Hematopoietic multipotent progenitor cell (in vitro differentiated cells): ENCODE measurements at places on chromosomes 1 and 21.

DNA sequence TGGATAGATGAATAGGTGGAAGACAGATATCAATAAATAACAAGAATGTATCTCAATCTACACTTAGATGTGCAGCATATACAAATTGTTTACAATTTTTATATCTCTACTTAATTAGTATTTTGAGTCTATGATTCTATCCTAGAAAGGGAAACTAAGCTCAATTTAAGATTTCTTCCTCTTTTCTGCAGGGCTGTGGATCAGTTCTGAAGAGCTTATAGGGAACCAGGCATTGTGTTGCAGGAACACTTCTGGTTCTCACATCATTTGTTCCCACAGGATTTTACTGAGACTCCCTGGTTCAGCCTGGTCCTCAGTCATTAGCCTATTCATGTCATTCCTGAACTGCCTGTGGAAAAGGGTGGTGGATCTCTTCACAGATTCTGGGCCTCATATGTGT is 105.8 kb downstream of the TNFSF18 start:
- DNase-seq, result no peak

DNA sequence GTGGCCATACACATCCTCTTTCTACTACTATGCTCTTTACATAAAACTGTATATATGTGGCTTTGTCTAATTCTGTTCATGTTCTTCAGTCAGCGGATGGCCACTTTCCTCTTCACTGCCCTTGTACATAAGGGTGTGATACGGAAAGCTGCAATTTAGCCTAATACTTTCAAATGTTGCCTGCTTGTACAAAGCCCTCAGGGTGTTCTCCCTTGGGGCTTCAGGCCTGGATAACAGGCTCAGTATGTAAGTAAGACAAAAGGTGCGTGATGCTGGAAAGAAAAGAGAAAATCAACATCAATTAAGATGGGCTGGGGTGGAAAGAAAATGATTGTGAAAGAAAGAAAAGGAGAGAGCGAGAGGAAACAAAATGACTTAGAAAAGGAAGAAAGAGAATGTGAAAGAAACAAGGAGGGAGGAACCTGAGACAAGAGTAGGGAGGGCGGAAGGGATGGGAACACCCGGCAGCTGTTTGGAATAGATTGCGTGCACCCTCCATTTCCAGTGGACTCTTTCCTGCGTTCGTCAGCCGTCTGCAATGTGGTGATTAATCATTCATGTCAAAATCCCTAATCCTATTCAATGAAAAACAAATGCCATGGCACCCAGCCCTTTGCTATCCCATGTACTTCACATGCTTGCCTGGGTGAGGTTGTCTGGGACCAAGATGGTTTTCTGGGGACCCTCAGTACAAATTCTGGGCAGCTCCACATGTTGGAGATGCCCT is 553.6 kb downstream of the NUF2 start:
- no peak for DNase-seq

- peak; percentile 99 for DNase-seq
These were observed at the start of gene STX12 for GRCh38 chr1:27772932-27773825. Gene STX12 (plus strand): TSS chr1:27773219. CDS start chr1:27773308, 89 bp downstream.

DNA sequence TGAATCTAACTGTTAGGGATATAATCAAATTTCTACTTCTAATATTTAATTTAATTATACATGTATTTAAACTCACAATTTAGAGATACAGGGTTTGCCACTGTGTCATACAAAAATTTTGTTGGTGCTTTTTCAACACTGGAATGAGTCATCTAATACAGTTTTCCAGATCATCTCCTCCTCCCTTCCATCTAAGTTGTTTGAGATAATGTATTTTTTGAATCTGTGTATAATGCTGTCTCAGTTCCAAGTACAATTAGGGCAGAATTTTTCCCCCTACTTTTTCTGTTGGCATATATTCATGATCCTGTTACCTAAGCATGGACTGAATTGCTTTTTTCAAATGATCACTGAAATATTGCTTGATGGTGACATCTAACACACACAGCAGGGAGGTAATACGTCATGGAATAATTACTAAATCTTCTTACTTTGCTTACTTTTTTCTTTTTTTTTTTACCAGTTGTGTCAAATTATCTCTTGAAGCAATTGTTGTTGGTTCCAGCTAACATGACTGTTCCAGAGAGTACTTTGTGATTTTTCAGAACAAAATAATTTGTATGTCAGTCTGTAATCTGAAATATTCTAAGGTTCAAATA is 146.0 kb downstream of the MAGI3 start:
- DNase-seq, result no peak

DNA sequence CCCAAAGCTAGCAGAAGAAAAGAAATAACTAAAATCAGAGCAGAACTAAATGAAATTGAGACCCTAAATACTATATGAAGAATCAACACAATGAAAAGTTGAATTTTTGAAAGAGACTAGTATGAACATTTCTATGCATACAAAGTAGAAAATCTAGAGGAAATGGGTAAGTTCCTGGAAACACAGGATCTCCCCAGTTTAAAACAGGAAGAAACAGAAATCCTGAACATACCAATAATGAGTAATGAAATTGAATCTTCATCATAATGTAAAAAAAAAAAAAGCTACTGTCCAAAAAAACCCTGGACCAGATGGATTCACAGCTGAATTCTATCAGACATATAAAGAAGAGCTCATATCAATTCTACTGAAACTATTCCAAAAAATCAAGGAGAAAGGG is 233.5 kb downstream of the PLPP3 start:
- DNase-seq, result no peak

DNA sequence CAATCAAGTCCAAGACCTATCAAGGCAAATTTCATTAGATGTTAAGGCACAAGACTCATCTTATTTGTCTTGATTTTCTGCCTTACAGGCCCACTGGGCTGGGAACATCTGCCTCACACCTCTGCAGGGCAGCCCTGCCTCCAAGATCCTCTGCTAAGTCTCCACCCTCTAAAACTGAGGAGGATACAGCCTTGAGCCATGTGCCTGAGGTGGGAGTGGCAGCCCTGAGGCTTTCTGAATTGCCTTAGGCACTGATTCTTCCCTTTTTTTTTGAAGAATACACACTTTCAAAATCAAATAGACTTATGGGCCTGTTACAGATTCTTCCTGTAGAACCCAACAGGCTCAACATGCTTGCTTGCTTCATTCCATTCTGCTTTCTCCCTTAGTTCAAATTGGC is 544.3 kb upstream of the ADAMTS5 start:
- DNase-seq, result no peak

DNA sequence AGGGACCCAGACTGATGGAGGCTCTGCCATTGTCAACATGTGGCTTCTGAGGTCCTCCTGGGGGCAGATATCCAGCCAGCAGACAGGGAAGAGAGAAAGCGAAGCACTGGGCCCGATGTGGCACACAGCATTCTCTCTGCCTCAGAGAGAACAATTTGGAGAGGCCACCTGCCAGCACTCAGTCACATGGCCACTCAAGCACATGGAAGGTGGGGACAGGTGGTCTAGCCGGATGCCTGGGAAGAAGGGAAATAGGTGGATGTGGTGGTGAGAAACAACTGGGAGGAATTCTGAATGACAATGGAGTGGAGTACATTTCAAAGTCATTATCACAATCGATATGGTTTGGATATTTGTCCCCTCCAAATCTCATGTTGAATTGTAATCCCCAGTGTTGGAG is 109.0 kb downstream of the UBE2U start:
- DNase-seq, result no peak

GRCh38 chr1:113073479-113073950 is 517 bp downstream of the LRIG2 start:
- no peak for DNase-seq

GRCh38 chr1:6868660-6869380 is 83.6 kb downstream of the CAMTA1 start:
- peak; percentile 28 for DNase-seq

GRCh38 chr21:44024887-44025353 is 12.8 kb downstream of the TRAPPC10 start:
- DNase-seq, result no peak

DNA sequence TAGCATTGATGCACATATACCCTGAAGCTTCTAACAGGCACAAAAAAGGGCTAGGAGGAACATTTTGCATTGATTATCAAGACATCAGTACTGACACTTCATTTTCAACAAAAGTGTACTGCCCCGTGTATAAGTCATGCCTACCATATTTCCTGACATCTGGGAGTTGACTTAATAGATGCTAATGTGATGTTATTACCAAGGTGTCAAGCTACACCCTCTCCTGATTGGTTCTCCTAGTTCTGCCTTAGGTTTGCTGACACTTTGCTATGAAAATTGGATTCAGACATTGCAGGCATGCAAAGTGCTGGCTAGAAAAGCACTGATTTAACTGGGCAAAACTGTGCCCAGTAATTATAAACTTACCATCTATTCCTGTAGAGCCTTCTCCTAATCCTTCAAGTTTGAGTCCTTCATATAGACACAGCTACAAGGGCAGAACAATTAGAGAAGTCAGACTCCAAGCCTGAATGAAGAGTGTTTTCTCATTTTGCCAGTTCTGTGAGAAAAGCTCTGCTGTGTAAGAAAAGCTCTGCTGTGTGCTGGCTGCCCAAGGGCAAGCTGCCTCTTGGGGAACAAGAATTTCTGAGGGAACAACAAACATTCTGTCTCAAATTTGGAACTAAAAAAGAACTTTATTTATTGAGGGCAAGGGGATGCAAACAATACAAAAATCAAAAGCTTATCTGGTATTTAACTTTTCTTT is 11.2 kb downstream of the S100A10 start:
- no peak for DNase-seq

DNA sequence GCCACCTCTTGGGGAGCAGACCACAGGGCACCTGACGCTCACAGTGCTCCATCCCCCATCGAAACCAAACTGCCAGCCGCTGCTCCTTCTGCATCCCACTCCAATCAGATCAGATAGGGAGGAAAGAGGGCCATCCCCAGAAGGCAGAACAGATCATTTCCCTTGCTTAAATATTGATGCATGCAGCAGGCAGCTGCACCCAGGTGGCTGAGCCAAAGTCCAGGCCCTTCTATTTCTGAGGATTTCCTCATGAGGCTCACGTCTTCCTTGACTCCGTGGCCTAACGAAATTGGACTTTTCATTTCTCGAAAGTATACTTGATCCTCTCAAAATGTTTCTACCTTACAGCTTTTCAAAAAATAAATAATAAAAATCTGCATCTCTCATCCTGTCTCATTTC is 239.2 kb downstream of the ATG4C start:
- DNase-seq, result no peak

GRCh38 chr1:234494049-234494448 is 15.1 kb upstream of the TARBP1 start:
- no peak for DNase-seq

DNA sequence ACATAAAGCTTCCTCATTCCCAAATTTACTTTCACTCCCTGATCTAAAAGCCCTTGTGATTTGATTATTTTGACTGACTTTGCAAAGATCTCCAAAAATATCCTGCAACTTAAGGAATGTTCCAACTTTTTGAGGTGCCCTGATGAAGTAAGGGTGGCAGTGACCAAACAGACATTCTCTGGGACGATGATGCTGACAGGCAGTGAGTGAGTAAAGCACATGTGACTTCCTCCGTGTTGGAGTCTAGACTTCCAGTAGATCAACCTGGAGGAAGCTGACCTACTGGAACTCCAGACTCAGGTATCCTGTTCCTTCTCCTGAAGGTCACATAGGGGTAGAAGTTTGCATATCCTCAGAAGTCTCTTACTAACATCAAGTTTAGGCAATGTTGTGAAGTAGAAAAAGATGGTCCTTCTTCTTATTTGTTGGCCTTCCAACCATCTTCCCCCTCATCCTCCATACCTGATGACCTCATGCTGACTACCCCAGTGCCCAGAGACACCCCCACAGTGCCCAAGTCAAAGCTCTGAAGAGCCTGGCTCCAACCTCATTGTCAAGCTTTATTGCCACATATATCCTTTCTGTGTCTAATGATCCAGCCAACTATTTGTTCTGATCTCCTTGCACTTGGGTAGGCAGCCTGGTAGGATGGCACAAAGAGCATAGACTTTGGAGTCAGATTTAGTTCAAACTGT is 16.0 kb downstream of the TNFSF4 start:
- DNase-seq, result no peak

- no peak for DNase-seq
These were observed 19.3 kb downstream of the CRYZL1 start for GRCh38 chr21:33622253-33622652.

- no peak for DNase-seq
These were observed 7.1 kb downstream of the LRRC8D start for GRCh38 chr1:89827902-89828301.

- no peak for DNase-seq
These were observed 320.0 kb downstream of the CHRM3 start for GRCh38 chr1:239706245-239706892.

GRCh38 chr1:156247460-156248322 is at the start of gene PAQR6:
Gene PAQR6 (minus strand): TSS chr1:156248056. CDS start chr1:156246731, 1,325 bp downstream.
- no peak for DNase-seq

DNA sequence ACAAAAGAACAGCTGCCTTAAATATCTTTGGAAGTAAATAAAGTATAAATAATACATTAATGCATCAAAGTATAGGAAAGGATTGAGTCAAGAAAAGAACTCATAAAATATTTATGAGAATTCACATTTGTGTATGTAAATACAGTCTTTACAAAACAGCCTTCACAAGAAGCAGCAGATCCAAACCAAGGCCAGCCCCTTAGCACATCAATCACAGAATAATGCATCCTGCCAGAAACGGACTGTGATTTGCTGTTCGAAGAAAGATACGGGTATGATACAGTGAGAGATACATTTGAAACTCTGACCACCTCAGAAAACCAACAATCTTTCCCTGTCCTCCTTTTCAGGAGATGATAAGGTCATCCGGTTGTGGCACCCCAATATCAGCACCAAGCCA is 70.9 kb downstream of the WDR64 start:
- no peak for DNase-seq

DNA sequence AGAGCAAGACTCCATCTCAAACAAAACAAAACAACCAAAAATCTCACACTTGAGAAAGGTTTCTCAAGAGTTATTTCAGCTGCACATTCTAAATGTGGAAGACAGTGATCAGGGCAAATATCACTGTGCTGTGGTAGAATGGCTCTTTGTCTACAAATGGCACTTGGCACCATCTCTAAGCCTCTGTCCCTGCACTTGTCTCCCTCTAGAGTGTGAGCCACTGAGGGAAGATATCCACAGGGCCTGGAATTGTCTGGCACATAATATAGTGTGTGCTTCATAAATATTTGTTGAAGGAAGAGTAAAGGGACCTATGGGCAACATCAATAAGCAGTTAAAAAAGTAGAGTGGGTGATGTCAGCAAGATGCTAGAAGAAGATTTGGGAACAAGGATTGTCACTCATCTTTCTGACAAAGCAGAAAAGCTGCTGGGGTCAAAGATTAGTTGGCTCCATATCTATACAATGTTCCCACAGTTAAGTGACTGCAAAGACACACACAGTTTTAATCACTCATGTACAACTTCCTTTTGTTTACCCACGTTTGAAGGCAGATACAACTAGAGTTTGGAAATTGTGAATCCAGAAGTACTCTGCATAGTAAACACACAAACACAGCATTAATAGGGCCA is 19.1 kb downstream of the CD101 start:
- DNase-seq, result no peak
